ENCODE measurements at places on chromosomes 1 and 21. TPM values are rescaled to one million over a fixed set of nuclear protein-coding genes. Genes with fewer than 3 reads are reported as not detected.

Gene CDC7
- 4.0 TPM for total RNA-seq

Gene FCRL5
- total RNA-seq, result not detected

Gene RAB3B
- total RNA-seq, result 0.05 TPM

Gene TEX35
- not detected for total RNA-seq

Gene SPRR1B
- total RNA-seq, result 4.0 TPM

Gene MMEL1
- total RNA-seq, result not detected

Gene TMPRSS3
- total RNA-seq, result 2.4 TPM

Gene POLR3GL
- 20.9 TPM for total RNA-seq

Gene CD164L2
- total RNA-seq, result not detected

Gene RNU1-2
- 1,606 TPM for total RNA-seq

Gene NTMT2
- total RNA-seq, result not detected

Gene NOTCH2
- total RNA-seq, result 122 TPM

Gene SAMSN1
- 6.8 TPM for total RNA-seq

- peak; percentile 72 for DNase-seq
Measured at GRCh38 chr1:119784191-119784781, 15.6 kb upstream of the HMGCS2 start.

DNA sequence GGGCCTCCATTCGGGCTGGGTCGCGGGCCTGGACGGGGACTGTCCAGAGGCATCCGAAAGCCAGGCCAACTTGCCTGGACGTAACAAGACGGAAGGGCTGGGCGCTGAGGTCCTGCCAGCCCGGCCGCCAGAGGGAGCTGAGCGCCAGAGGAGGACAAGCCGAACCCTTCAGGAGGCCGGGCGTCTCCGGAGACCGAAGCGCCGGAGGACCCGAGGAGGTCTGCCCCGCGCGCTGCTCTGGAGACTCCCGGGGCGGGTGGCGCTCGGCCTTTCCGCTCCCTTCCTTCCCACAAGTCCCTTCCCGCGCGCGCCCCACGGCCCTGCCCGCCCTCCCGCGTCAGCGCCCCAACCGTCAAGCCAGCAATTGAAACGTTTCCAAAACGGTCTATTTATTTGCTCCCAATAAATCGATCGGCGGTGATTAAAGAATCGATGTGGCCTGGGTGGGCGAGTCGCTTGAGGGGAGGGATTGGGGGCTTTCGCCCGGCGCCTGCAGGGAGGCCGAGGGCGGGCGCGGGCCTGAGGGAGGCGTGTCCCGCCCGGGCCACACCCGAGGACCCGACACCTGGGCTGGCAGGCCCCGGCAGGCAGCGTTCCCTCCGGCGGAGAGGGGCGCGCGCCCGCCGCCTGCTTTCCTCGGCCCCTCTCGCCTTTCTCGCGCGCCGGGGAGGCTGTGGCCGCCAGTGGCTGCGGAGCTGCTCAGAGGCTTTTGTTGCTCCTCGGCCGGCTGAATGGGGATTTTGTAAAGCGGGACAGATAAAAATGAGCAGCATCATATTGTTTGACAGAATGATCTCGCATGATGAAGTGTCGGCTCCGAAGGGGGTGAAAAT lies 5.2 kb upstream of the FOXD3 start:
- DNase-seq, result peak; percentile 65

- no peak for DNase-seq
Measured at GRCh38 chr1:154466921-154467417, 35.0 kb upstream of the TDRD10 start.

GRCh38 chr1:88847643-88848042 lies 43.7 kb downstream of the GTF2B start:
- no peak for DNase-seq

DNA sequence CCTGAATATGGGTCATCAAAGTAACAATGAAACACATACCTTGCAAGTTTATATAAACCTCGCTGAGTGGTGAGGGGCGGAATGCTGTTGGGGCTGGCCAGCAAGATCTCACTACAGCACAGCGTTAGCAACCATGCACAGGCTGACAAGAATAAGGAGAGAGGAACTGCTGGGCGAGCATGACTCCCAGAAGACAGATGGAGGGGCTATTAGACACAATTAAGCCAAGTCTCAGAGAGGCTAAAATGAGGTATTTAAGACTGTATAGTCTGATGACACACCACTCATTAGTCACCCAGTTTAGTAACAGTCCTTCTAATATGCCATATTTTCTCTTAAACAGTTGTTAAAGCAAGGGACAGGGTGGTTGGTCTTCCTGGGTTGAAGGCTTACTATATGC lies 340.2 kb upstream of the NR5A2 start:
- DNase-seq, result no peak

GRCh38 chr1:186404454-186405051 lies 28.9 kb downstream of the ODR4 start:
- DNase-seq, result peak; percentile 71

DNA sequence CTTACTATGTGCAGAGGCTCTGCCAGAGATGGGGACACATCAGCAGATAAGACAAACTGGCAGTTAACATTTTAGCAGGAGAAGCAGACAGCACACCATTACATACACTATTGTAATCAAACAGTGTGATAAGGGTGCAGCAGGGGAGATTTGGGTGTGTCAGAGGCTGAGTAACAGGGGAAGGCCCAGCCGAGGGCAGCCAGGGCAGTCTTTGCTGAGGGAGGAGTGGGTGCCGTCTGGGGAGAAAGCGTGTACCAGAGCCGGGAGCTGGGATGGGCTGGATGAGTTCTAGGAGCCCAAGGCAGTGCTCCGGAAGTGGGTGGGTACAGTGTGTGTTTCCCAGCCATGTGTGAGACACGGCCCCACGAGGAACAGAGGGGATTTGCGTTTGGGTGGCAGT lies 31.2 kb downstream of the KCNA10 start:
- DNase-seq, result no peak

DNA sequence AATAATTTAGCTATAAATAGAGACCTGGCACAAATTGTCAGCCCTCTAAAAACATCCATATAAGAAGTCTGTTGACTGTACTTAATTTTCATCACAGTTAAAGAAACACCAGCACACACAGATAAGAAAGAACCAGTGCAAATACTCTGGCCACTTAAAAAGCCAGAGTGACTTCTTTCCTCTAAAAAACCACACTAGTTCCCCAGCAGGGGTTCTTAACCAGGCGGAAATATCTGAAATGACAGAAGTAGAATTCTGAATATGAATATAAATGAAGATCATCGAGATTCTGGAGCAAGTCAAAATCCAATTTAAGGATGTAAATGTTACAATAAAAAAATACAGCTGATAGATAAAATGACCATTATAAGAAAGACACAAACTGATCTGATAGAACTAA lies 870.6 kb upstream of the ADGRL4 start:
- no peak for DNase-seq

DNA sequence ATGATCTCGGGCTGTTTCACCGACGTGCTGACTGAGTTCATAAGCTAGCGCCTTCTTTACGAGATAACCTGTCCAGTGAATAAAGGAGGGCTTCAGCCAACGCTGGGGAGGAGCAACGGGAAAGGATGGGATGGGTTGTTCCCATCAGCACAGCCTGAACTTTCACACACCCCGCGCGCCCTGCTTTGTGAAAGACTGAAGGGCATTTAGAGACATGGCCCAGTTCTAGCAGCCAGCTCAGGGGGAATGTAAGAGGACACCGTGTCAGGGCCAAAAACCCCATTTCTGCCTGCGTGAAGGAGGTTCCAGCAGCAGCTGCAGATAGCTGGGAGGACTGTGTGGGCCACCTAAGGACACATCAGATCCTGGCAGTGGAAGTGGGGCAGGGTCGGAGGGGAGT lies 255.1 kb upstream of the RAB4A start:
- no peak for DNase-seq

GRCh38 chr1:193143285-193143684 lies 21.5 kb downstream of the CDC73 start:
- peak; percentile 35 for DNase-seq

- DNase-seq, result no peak
Measured at GRCh38 chr1:81021134-81021533, 779.6 kb upstream of the ADGRL2 start.

DNA sequence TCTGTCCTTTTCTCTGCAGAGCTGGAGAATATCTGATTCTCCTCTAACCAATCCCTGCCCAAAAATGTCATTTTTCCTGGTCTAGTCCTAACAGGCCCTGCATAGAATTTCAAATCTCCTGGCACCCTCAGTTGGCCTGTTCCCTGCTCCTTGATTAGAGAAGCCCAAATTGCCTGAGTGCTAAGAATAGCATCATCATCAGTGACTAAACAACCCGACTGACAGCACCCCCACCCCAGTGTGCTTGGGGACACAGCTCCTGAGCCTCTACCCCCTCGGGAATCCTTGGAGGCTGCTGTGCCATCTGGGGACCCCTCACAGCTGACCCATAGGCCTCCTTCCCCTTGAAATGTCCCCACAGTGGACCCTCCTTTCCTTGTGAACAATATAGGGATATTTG lies 94.4 kb downstream of the DDX20 start:
- no peak for DNase-seq

DNA sequence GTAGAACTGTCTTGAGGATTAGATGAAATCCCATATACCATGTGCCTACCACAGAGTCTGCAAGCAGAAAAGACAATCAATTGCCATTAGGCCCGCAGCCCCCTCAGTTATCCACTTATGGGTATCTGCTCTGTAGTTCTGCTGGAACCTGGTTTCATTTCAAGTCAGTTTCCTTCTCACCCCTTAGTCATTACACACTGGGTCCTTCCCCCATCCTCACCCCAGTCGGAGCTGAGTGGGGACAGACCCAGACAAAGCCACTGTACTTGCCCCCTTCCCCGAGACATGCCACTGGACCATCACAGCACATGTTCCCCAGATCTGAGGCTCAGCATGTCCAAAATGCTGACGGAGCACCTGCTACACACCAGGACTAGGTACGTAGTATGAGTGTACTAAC lies 21.2 kb downstream of the PGLYRP3 start:
- DNase-seq, result no peak

GRCh38 chr1:174746024-174746808 lies 253.5 kb upstream of the CACYBP start:
- no peak for DNase-seq

DNA sequence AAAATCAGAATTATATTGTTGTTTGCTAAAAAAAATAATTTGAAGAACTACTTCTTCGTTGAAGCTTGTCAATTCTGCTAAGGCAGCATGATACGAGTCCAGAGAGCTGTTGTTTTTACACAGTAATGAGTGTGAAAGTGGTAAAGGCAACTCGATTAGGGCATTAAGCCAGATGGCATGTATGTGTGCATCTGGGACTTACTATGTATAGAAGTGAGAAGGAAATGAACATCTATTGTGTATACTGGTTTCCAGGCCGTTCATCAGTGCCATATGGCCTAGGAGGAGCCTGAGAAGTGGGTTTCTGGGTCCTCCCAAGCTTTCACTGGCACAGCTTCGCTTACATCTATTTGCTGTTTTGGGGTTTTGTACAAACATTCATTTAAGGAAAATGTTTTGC lies 5.7 kb downstream of the CTPS1 start:
- no peak for DNase-seq

- DNase-seq, result no peak
Measured at GRCh38 chr1:15540186-15540585, 13.5 kb downstream of the DNAJC16 start.

DNA sequence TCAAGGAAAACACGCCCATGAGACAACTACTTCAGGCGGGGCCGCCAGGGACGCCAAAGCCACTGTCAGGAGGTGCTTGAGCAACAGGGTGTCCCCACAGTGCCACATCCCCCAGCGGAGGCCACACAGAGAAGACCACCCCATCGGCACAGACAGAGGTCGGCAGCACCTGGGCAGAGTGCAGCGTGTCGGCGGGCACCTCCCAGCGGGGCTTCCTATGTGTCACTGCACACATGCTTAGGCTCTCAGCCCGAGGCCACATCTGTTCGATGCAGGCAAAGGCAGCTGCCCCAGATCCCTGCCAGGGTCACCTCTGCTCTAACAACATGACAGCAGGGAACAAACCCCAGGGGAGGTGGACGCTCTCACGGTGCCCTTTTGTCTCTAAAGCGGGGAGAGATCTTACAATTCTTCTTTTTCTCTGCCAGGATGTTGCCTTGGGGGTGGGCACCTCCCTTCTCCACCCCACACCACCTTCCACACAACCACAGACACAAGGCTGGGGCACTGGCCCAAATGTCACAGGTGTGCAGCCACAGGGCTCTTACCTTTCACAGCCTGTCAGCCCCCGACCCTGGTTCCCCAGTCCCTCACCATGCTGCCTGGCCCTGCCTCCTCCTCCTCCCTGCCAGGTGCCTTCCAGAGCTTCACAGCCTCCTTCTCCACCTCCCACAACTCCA lies 4.2 kb downstream of the KRTAP10-8 start:
- no peak for DNase-seq

DNA sequence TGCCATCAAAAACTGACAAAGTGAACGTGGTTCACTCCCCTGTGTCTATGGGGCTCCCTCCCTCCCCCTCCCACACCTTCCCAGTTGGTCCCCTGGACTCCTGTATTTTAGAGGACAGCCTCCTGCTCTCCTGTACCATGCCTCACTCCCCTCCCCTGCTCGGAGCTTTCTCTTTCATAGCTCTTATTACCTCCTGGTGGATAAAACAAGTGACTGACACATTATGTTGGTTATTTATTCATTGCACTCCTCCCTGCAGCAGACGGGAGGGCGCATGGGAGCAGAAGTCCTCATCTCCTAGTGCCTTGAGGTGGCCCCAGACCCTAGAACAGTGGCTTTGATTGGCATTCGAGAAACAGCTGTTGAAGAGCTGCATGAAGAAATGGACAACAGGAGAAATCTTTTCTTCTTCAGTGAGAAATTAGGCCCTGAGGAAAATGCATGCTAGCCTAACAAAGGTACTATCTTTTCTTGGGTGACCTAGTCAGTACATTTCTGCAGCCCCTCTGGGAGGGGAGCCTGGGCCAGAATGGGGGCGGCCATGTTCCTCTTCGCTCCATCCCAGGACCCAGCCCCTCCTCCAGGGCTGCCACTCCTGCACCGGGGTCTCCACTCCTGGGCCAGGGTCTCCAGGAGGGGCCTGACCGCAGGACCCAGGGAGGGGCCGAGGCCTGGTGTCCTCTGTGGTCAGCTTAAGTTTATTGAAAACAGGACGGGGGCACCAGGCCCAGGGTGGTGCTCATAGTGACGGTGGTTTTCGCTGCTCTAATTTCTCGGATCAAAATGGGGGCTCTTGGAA lies 1.2 kb upstream of the TFF1 start:
- DNase-seq, result no peak

GRCh38 chr1:34365295-34365694 lies 188.6 kb downstream of the C1orf94 start:
- DNase-seq, result no peak

DNA sequence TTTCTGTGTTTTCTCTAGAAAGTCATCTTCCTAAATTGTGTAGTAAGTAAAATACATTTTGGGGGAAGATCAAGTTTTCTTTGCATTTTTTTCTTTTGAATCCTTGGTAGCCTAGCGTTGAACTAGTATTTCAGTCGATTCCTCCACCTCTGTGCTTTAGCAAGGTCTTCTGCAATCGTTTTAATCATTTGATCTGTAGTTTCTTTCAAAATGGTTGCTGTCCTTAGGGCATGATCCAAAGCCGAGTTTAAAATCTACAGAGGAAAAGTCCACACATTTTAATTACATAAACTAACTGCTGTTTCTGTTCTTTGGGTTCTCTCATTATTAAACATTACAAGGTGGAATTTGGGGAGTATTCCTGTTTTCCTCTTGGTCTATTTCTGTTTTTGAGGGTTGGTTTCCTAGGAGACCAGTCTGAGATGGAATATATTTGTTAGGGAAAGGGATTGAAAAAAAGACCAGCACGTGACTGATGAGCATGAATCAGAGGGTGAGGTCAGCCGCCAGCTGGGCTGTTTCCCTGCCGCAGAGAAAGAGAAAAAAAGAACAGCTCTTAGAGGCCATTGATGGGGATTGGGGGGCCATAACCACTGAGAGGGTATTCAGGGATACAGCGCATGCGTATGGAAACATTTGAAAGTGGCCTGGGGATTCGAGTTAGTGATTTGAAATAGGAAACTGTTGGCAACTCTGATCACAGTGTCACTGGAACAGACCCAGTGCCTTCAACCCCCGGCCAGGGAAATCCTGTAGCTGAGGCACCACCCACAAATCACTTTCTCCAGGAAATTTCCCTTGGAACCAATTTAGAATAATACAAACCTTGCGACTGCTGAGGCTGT lies 40.6 kb downstream of the AKNAD1 start:
- DNase-seq, result peak; percentile 69
